ENCODE measurements at places on chromosomes 7 and 10.

DNA sequence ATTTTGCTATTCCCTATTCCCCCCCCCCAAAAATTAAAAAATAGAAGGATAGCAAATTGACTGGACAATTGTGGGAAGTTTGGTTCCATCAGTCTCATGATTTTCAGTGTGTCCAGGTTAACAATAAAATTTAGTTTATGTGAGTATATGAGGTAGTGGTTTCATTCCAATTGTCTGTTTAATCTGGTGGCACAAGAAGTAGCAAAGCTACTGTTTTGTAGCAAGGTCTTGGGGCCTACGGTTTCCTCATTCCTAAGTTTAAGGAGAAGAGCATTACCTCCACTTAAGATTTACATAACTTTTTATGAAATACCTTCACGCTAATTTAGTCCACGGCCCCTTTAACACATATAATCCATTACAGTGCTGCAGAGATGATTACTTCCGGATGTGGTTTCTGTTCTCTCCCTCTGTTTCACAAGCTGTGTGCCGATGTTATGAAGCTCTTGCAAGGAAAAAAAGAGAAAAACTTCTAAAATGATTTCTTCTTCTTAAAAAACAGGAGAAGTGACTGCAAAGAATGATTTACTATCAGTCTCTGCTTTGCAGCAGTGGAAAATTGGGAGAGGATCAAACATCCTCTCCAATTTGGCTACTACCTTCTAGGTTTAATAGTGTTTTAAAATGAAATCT lies 32.7 kb upstream of the NPVF start:
- no peaks in the 10 kb centered on the region for H3K27me3 ChIP-seq
- peak; percentile 43 for DNase-seq
- H3K4me1 ChIP-seq = peaks cover 25% of the 10 kb centered on the region
- no peaks in the 10 kb centered on the region for H3K36me3 ChIP-seq
- H3K27ac ChIP-seq = no peak overlapping the region

DNA sequence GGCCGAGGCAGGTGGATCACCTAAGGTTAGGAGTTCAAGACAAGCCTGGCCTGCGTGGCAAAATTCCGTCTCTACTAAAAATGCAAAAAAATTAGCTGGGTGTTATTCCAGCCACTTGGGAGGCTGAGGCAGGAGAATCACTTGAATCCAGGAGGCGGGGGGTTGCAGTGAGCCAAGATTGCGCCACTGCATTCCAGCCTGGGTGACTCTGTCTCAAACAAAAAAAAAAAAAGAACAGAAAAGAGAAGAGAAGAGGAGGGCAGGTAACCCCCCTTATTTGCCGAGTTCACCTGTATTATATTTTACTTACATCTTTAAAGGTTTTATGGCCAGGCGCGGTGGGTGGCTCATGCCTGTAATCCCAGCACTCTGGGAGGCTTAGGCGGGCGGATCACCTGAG lies 91.7 kb downstream of the RNF216 start:
- H3K4me3 ChIP-seq = no peak overlapping the region
- peaks cover 100% of the 10 kb centered on the region for H3K4me1 ChIP-seq
- peak overlapping the region; percentile 51 for H3K27ac ChIP-seq
- peaks cover 8% of the 10 kb centered on the region for H3K36me3 ChIP-seq
- DNase-seq = no peak
- no peaks in the 10 kb centered on the region for H3K27me3 ChIP-seq

- no peaks in the 10 kb centered on the region for H3K27me3 ChIP-seq
- H3K36me3 ChIP-seq = no peaks in the 10 kb centered on the region
- H3K27ac ChIP-seq = no peak overlapping the region
- no peak for DNase-seq
- no peak overlapping the region for H3K4me3 ChIP-seq
Measured at GRCh38 chr10:123245264-123245663, 91.1 kb downstream of the BUB3 start.

GRCh38 chr10:37634351-37634880 lies 223.0 kb downstream of the ZNF248 start:
- H3K36me3 ChIP-seq = no peaks in the 10 kb centered on the region
- DNase-seq = no peak
- H3K4me1 ChIP-seq = no peaks in the 10 kb centered on the region
- no peaks in the 10 kb centered on the region for H3K27me3 ChIP-seq

GRCh38 chr10:132745971-132746370 lies 40.0 kb downstream of the NKX6-2 start:
- H3K36me3 ChIP-seq = peaks cover 6% of the 10 kb centered on the region
- H3K27me3 ChIP-seq = no peaks in the 10 kb centered on the region
- H3K4me3 ChIP-seq = no peak overlapping the region
- no peak overlapping the region for H3K27ac ChIP-seq

DNA sequence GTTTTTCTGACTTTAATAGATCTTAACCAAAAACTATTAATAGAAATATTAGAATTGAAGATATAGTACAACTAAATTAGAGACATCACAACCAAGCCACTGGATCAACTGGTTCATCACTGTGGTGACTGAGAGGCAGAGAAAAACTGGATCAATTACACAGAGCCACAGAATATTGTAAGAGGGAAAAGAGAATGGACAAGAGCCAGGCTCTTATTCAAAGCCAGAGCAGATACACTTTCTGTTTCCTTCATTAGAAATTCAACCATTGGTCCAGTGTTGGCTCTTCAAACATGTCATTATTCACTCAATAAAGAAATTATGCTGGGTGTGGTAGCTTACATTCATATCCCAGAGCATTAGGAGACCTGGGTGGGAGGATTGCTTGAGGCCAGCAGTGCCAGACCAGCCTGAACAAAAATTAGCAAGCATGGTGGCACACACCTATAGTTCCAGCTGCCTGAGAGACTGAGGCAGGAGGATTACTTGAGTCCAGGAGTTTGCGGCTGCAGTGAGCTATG lies 295.1 kb downstream of the NEBL start:
- H3K27ac ChIP-seq = no peak overlapping the region
- H3K36me3 ChIP-seq = no peaks in the 10 kb centered on the region
- no peak overlapping the region for H3K4me3 ChIP-seq
- no peaks in the 10 kb centered on the region for H3K27me3 ChIP-seq
- H3K4me1 ChIP-seq = no peaks in the 10 kb centered on the region

DNA sequence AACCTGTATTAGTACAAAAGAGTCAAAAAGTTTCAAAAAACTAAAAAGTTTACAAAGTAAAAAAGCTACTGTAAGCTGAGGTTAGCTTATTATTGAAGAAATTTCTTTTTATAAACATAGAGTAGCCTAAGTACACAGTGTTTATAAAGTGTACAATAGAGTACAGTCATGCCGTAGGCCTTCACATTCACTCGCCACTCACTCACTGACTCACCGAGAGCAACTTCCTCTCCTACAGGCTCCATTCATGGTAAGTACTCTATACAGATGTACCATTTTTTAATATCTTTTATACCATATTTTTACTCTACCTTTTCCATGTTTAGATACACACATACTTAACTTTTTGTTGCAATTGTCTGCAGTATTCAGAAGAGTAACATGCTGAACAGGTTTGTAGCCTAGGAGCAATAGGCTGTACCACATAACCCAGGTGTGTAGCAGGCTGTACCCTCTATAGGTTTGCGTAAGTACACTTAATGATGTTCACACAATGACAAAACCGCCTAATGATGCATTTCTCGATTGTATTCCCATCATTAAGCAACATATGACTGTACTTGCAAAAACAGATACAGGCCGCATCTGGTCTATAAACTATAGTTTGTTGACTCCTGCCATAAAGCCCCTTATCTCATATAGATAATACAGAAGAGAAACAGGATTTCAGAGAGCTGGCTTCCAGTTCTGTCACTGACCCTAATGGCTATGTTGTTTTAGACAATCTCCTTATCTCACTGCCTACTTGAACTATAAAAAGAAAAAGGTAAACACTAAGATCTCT lies 438.8 kb downstream of the HTR7 start:
- H3K27me3 ChIP-seq = no peaks in the 10 kb centered on the region
- DNase-seq = no peak
- H3K4me1 ChIP-seq = no peaks in the 10 kb centered on the region
- no peaks in the 10 kb centered on the region for H3K36me3 ChIP-seq
- H3K27ac ChIP-seq = no peak overlapping the region
- no peak overlapping the region for H3K4me3 ChIP-seq

Data from CD4-positive, alpha-beta memory T cell (primary cell).